ENCODE measurements at places on chromosomes 7 and 10.

DNA sequence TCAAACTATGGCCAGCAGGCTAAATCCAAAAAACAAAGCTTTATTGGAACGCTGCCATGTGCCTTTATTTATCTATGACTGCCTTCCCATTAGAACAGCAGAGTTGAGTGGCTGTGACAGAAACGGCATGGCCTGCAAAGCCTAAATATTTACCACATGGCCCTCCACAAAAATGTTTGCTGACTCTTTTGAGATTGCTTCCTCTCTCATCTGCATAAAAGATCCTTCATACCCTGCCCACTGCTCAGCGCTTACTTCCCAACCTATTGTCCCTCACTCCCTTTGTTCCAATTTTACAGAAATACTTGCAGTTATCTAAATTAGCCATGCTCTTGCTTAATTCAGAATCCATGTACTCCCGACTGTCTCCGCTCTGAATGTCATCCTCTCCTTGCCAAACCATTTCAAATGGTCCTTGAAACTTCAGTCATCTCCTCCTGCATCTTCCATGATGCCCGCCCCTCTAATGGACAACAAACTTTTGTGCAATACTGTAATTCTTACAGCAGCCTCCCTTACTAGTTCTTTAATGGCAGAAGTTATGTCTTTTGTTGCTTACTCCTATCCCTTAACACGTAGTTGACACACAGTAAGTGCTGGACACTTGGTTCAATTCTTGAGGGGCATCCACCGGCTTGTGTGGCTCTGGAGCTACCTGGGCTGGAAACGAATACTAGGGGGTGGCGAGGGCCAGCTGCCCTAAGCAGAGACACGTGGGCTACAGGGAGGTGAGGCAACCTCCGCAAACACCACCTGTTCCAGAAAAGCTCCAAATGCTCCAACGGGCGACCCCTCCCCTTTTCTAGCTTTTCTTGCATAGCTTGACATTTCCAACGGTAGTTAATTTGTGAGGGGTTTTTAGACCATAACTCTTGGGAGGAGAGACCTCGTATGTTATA lies 832 bp downstream of the XRCC2 start:
- DNase-seq = peak; percentile 71

DNA sequence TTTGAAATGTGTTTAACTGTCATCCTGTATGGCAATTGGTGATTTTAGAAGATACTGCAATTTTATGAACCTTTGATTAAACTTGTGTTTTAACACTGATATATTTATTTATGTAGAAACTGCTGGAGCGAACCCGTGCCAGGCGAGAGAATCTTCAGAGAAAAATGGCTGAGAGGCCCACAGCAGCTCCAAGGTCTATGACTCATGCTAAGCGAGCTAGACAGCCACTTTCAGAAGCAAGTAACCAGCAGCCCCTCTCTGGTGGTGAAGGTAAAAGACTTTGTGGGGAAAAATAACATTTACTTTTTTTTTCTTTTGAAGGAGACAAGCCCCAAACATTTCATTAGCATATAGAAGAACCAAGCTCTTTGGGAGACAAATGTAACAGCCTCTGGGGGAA lies 6.5 kb downstream of the ANLN start:
- DNase-seq = no peak

DNA sequence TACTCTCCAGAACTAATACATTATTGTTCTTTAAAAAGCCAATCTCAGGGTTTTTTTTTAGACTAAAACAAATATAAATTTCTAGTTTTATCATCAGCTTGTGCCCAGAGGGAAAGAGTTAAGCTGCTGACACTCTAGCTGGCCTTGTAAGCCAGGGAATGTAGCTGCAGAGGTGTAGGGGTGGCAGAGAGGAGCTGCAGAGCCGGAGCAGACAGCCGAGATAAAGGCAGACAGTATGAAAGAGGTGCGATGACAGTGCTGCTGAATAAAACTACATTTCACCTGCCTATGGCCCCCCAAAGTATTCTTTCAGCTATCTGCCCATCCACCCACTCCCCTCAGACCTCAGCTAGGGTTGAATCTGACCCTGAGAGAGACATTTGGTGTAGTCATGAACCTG lies 653.7 kb upstream of the ZWINT start:
- no peak for DNase-seq

DNA sequence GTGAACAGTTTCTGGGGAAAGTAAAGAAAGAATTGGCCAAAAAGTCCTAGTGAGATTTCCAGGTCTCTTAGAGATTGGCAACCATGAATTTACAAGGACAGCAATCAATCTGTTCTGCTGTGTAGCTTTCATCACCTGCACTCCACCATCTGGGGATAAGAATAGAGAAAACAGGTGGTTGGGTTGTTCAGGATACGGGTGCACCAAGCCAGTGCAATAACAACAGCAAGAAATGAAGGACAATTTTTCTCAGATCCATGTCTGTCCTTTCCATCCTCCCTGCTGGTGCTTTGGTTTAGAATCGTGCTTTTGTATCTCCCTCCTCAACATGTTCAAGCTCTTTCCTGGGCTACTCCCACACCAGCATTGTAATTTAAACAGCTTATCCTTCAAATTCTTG lies 787.7 kb downstream of the GRID1 start:
- DNase-seq = no peak

DNA sequence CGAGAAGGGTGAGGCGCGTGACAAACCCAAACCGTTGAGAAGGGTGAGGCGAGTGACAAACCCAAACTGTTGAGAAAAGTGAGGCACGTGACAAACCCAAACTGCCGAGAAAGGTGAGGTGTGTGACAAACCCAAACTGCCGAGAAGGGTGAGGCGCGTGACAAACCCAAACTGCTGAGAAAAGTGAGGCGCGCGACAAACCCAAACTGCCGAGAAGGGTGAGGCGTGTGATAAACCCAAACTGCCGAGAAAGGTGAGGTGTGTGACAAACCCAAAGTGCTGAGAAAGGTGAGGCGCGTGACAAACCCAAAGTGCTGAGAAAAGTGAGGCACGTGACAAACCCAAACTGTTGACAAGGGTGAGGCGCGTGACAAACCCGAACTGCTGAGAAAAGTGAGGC lies 25.0 kb downstream of the ESYT2 start:
- no peak for DNase-seq

DNA sequence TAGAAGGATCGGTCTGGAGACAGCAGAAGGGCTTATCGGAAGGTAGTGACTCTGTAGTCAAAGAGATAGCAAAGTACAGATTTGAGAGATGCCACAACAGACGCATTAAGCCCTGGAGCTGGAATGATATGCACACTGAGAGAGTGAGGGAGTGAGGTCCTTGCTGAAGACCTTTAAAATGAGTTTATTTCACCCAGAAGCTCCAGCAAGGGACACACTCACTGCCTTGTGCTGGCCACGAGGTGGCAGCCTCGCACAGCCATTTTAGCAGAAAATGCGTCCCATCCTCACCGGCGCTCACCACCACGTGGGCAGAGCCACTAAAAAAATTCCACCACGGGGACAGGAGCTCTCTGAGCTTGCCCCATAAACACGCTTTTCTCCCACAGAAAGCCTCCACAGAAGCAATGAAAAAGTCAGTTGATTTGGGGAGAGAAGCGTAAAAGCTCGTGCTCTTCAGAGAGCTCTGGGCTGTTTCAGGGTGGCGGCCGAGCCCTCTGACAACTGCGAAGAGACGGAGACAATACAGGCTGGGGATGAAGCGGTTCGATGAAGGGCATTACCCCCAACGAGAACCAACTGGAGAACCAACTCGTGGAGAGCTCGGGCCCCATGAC lies 163.0 kb upstream of the KLF14 start:
- DNase-seq = peak; percentile 89

- no peak for DNase-seq
Measured at GRCh38 chr10:128416231-128416630, 290.0 kb upstream of the MKI67 start.

GRCh38 chr10:132977807-132978206 lies 35.4 kb upstream of the CFAP46 start:
- DNase-seq = no peak

DNA sequence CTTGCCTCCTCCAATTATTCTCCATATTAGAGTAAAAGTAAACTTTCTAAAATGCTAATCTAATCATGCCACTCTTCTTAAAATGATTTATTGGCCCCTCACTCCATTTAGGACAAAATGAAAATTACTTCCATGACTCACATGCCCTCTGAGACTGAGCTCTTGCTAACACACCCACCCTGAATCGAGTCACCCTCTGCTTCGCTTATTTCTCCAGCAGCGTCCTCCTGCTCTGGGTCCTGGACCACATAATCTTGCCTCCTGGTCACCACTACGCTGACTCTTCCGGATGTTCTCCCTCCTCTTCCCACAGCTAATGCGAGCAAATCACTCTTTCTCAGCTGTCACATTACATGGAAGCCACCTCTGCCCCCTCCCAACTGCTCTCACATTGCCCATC lies 384.0 kb upstream of the FZD8 start:
- DNase-seq = no peak

DNA sequence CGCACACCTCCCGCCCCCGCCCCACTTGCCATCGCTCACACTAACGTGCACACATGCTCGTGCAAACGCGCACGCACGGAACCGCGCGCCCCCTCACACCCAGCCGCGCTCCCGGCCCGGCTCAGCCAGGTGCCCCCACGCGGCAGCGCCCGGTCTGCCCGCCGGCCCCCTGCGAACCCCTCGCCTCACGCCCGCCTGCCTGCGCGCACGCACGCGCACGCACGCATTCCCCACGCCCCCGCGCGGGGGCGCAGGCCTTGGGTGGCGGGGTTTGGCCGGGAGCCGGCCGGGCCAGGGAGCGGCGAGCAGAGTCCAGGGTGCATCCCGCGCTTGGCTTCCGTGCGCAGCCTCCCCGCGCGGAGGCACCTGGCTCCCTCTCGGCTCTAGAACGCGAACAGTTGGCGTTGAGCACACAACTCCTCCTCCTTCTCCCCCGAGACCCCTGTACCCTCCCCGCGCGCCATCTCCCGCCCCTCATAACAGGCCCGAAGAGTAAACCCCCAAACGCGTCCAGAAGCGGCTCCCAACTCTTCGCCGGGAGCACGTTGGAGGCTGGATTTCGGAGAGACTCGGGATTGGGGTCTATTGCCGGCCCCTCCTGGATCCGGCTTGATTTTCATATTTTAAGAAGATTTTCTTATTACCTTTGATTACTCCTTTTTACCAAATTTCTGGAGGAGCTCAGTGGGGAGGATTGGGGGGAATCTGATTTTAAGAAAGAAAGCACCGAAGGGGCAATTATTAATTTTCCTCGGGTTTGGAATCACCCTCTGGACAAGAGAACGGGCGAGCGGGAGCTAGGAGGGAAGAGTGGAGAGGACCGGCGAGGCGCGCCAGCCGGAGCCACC lies 527 bp upstream of the SORCS3 start:
- DNase-seq = no peak

Data from HT-29 (cell line).